Activated T-helper 2 cell treated with anti-CD3 and anti-CD28 coated beads, Interferon-gamma antibody, Interleukin-2, Interleukin-4, amounts not matched to agents 10 μg/mL and 5 μg/mL and 100 μg/mL, durations not matched to agents 14 hours and 24 hours and 36 hours (primary cell): ENCODE measurements at places on chromosomes 11 and 22. TPM values are rescaled to one million over a fixed set of nuclear protein-coding genes. Genes with fewer than 3 reads are reported as not detected.

TMX2 gene
- 74.6 and 80.0 TPM in 2 replicates for total RNA-seq

MMP8 gene
- not detected in 2 replicates for total RNA-seq

RBMXL2 gene
- total RNA-seq = 0.09 TPM in 1 of 2 replicates, not detected in the other

OR2D2 gene
- total RNA-seq = 0.94 and 1.4 TPM in 2 replicates

NOX4 gene
- total RNA-seq = not detected in 2 replicates

OR52I1 gene
- total RNA-seq = not detected in 2 replicates

GCAT gene
- 24.2 and 25.5 TPM in 2 replicates for total RNA-seq

DNA sequence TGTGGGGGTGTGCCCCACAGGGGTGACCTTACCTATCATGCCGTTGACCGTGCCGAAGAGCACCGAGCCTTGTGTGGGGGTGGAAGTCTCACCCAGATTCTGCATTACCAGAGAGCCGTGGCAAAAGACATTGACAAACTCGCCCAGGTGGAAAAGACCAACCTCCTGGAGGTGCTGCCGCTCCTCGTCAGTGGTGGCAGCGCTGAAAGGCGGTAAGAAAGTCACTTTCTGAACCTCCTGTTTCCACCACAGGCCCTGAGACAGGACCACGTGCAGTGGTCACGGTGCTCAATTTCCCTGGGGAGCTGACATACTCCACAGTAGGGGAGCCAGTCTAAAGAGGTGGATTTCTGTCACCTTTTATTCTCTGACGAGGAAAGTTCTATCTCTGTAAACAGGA is 7.4 kb upstream of the VWCE start:
- no peak for DNase-seq

DNA sequence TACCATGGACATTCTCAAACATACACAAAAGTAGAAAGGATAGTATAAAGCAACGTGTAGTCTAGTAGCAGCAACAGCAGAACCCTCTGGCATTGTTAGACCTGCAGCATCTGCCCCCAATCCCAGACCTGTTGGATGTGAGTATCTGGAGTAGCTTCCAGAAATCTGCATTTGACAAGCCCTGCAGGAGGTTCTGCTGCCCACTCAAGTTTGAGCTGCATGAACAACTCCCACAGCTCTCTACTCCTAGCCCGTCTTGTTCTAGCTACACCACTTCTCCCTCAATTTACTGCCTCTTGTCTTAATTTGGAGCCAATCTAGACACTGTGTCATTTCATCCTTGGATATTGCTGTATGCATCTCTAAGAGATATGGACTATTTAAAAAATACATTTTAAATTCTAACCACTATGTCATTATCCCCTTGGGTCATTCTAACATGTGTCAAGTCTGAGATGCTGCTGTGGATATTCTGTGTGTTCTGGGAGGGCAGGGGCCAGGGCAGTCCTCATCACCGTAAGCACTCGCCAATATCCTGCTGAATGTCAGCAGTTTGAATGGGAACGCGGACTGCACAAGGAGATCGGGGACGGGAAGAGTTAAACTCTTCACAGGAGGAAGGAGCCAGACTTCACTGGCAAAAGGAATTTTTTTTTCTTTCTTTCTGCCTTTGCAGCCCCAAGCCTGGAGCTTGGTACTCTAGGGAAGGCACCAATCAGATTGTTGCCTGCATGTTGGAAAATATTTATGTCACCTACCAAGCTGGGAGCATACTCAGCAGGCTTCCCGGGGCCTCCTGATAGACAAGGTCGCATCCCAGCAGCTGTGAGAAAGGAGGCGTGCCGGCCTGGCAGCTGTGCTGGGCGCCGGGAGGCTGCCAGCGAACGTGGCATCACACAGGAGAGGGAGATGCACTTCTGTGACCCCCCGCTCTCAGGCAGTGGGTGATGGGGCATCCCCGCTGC is 429.0 kb downstream of the MIAT start:
- DNase-seq = no peak

GRCh38 chr22:31333641-31334040 is 12.5 kb downstream of the PATZ1 start:
- no peak for DNase-seq

- no peak for DNase-seq
These were observed 103.8 kb upstream of the PARVA start for GRCh38 chr11:12273618-12273995.

GRCh38 chr22:46777609-46777970 is 15.1 kb downstream of the TBC1D22A start:
- DNase-seq = no peak

- DNase-seq = no peak
These were observed 26.1 kb upstream of the SLC25A1 start for GRCh38 chr22:19204640-19205039.

GRCh38 chr11:6693342-6694228 is 10.4 kb upstream of the MRPL17 start:
- peak; percentile 36 for DNase-seq

DNA sequence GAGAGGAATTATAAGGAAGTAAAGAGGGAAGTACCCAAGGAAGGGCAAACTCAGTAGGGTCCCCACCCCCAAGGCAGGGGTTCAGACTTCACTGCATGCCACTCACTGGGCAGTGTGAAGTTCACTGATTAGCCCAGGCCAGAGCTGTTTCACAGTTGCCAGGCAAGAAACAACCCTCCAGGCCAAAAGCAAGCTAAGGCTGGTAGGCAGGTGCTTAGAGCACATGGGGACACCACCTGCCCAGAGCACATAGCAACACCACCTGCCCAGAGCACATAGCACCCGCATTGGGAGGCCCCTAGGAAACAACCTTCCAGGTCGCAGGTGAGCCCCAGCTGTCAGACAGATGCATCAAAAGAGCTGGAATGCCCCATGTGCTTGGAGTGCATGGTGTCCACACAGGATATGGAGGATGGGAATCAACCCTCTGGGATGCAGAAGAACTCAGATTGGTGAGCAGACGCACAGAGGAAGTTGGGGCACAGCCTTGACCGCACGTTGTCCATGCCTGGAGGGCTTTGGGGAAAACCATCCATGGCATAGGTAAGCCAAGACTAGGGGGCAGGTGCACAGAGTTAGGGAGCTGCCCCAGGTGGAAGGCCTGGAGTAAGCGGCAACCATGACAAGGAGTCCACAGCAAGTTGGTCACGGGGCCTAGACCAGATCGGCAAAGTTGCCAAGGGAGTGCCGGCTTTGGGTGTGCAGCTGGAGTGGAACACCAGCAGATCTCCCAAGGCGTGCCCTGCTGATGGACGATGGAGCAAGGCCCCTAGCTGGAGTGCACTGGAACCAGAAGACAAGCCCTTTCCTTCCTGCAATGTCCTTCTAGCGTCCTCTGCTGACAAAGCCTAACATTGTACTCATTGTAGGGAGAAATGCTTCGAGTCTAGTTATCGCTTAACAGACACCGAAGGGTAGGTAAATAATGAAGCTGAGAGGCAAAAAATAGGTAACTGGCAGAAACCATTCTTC is 7.8 kb upstream of the TMEM216 start:
- DNase-seq = no peak

DNA sequence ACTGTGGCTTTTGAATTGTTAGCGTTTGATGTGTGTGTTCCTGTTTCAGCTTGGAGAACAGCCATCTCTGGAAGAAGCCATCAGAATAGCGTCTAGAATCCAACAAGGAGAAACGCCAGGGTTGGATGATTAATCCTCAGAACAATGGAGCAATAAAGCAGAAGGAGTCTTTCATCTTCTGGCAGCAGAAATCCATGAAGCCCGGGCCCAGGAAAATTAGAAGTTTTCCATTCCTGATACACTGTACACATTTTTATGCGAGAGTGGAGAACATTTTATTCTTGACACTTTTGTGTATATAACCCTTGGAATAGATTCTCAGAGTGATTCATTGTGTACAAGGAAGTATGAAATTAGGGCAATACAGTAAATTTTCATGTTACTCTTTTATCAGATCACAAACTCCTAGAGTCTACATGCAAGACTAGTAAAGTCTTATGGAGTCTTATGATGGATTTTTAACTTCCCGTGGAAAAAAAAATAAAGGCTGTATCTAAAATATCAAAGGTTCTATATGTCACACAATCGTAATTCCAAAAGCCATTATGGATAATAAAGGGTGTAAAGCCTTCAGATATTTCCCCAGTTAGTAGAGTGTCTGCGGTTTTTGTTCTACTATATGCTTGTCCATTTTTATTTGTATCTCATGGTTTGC is 45.9 kb upstream of the WEE1 start:
- DNase-seq = no peak

- no peak for DNase-seq
These were observed 55.1 kb downstream of the ARHGEF12 start for GRCh38 chr11:120391292-120391691.

GRCh38 chr22:49699928-49700498 is 127.7 kb downstream of the BRD1 start:
- DNase-seq = no peak

- no peak for DNase-seq
These were observed 42.6 kb upstream of the COMT start for GRCh38 chr22:19898831-19899567.

GRCh38 chr11:60951904-60952741 is at the start of gene SLC15A3:
Gene SLC15A3, minus strand, starts transcription at chr11:60952176. Its CDS starts 625 bp downstream, at chr11:60951551.
- no peak for DNase-seq
